Naive thymus-derived CD4-positive, alpha-beta T cell (primary cell): ENCODE measurements at places on chromosomes 2 and 18.

DNA sequence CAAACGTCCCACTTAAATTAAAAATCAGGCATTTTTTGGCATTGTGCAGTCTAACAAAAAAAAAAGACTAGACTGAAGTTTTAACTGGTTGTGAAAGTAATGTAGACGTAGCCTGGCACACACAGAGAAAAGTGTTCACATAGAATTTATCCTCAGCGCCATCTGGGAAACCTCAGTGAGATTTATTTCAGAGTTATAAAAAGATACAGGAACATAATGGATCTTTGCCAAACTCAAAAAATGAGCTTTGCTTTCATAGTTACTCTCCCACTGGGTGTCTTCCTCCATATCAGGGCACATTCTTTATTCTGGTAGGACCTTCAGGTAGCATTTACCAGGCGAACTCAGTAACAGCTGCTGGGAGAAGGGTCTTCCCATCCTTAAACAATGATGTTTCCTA lies 532.4 kb upstream of the SALL3 start:
- DNase-seq = no peak

- no peak for DNase-seq
These were observed 15.2 kb downstream of the SRBD1 start for GRCh38 chr2:45595721-45596435.

GRCh38 chr2:219035942-219036341 lies 5.4 kb downstream of the CFAP65 start:
- no peak for DNase-seq

DNA sequence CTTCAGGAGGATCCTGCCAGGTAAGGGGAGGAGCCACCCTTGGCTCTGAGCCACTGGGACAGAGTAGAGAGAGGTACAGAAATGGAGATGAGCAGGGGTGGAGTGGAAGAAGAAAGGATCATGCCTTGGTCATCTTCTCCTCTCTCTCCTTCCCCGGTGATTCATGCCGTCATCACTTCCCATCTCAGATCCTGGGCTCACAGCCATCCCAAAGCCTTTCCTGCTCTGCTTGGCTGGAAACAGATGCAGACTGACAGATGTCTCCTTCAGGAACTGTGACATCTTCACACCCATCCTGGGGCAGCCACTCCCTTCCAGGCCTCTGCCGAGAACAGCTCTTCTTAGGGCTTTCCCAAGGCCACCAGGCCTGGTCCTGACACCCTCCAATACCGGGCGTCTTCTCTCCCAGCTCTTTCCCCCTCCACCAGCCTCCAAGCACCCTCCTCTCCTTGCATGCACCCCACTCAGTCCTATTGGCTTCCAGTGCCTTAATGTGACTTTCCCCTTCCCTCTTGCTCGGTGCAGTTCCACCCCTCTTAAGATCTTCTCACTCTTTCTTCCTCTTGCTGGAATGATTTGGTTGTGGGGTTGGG lies 58.3 kb upstream of the TNP1 start:
- DNase-seq = no peak

GRCh38 chr18:32473325-32473724 lies 2.6 kb upstream of the GAREM1 start:
- DNase-seq = no peak
